HCT116 (cell line): ENCODE measurements at places on chromosomes 2 and 18. TPM values are rescaled to one million over a fixed set of nuclear protein-coding genes. Genes with fewer than 3 reads are reported as not detected.

DNA sequence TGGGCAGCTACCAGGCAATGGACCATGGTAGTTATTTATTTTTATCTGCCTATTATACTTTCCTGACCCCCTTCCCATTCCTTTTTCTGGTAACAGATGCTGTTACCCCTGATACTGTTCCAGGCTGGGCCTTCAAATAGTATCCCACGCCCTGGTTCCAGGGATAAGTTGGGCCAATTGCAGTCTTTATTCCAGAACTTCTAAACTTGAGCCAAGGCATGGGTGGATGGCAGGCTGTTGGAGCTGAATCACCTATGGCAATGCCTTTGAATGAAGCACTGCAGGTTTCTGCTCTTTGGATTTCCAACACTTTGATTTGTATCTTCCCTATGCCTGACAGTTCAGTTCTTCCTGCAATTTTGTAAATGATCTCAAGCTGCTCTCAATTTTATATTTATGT lies 99.2 kb upstream of the LHCGR start:
- no peak for DNase-seq
- no peaks in the 10 kb centered on the region for H3K4me1 ChIP-seq
- no peak overlapping the region for H3K4me3 ChIP-seq
- peaks cover 16% of the 10 kb centered on the region for H3K27me3 ChIP-seq

CD207 gene
- total RNA-seq, result not detected

- no peak for DNase-seq
- peaks cover 21% of the 10 kb centered on the region for H3K4me1 ChIP-seq
- no peaks in the 10 kb centered on the region for H3K27me3 ChIP-seq
- peak overlapping the region; percentile 10 for H3K4me3 ChIP-seq
Measured at GRCh38 chr2:209642146-209642820, 129.3 kb upstream of the UNC80 start.

GRCh38 chr2:62874881-62875383 lies 169.4 kb downstream of the EHBP1 start:
- no peaks in the 10 kb centered on the region for H3K27me3 ChIP-seq
- no peak overlapping the region for H3K4me3 ChIP-seq
- no peak overlapping the region for H3K27ac ChIP-seq
- H3K36me3 ChIP-seq, result peaks cover 70% of the 10 kb centered on the region
- H3K4me1 ChIP-seq, result peaks cover 13% of the 10 kb centered on the region
- no peak for DNase-seq

DNA sequence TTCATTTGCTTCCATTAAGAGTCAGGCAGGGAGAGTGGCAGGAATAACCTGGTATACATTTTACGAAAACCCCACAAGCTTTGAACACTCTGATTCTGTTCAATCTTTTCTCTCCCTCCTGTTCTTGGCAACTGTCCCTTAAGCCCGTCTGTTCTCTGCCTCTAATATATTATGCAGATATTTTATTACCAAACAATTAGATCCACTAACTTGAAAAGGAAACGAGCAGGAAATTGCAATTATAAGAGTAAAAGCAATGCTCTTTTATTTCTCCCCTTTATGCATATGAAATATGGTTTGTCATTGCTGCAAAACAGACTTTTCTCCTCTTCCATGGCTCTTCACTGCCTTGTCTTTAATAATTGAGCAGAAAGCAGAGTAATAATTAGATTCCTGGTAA lies 149.1 kb upstream of the CELF4 start:
- H3K27ac ChIP-seq, result no peak overlapping the region
- no peak for DNase-seq
- H3K27me3 ChIP-seq, result 0 out of 2 replicates have a peak, but pooled peaks cover 3% of the 10 kb centered on the region
- H3K4me3 ChIP-seq, result no peak overlapping the region
- H3K36me3 ChIP-seq, result no peaks in the 10 kb centered on the region
- no peaks in the 10 kb centered on the region for H3K4me1 ChIP-seq

DNA sequence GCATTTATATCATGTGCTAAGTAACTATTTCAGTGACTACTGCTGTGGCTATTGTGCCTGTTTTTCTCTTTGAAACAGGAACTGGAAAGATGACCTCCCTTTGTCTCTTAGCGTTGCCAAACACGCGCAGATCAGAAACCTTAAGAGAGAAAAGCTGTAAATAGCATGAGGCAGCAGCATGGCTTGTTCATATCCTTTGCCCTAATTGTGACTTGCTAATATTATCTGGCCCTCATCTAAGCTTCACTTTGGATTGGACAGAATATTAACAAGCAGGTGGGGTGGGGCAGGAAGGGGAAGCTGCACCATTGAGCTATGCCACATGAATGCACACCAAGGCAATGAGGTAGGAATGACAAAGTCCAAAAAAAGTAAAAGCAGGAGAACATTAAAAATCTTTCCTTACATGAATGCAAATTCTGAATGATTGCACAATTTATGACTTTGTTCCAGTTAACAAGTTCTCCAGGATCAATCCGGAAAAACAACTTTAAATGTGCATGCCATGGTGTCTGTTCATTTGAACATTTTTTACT lies 128.4 kb downstream of the IRS1 start:
- DNase-seq, result no peak
- H3K4me3 ChIP-seq, result no peak overlapping the region
- no peaks in the 10 kb centered on the region for H3K36me3 ChIP-seq
- peak overlapping the region; percentile 98 for H3K27ac ChIP-seq
- H3K27me3 ChIP-seq, result no peaks in the 10 kb centered on the region
- peaks cover 64% of the 10 kb centered on the region for H3K4me1 ChIP-seq

DNA sequence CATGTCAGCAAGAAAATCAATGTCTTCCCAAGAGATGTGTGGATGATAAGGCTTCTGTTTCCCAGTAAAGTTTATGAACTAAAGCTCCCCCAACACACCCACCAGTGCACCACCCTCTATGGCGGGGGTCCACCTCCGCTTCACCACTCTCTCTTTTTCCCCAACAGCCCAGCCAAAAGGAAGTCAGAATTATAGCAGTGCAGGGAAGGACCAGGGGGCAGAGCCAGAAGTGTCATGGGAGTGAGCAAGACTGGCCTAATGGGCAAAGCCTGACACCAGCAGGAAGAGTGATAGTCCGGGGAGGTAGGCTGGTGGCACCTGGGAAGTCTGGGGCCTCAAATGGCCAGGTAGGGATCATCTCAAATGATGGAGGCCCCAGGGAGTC lies 167.7 kb downstream of the ZFP36L2 start:
- no peak overlapping the region for H3K4me3 ChIP-seq
- no peak for DNase-seq
- H3K4me1 ChIP-seq, result no peaks in the 10 kb centered on the region
- no peaks in the 10 kb centered on the region for H3K27me3 ChIP-seq

CHN1 gene
- total RNA-seq, result 3.6 TPM

DNA sequence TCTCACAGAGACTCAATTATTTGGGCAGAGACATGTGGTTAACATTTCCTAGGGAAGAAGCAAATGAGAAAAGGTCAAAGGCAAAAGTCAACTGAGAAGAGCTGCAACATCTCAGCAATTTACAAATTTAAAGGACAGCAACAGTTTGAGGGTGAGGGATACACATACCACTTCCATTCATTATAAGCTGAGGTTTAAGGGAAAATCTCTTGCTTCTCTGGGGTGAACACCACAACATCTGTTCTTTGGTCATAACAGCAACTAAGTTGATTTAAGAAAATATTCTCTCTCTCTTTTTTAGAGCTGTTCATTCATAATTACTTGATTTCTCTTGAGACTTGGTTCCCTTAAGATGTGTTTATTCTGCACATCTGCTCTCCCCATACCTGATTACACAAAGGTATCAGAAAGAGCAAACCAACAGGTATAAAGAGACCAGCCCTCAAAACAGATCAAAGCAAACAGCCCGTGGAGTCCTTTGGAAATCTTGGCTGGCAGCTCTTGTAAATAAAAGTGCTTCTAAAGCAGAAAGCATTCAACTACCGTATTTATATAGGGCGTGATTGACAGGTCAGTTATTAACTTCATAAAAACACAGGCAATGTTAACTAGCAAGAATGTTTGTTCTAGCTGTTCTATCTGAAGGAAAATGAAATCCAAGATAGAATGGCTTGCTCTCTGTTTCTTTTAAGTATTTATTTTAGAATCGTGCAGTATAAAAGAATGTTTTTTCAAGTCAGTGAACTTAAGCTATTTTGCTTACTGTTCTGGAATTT lies 132.8 kb downstream of the THADA start:
- H3K4me3 ChIP-seq, result no peak overlapping the region
- H3K4me1 ChIP-seq, result peaks cover 77% of the 10 kb centered on the region
- H3K27me3 ChIP-seq, result no peaks in the 10 kb centered on the region
- H3K27ac ChIP-seq, result peak overlapping the region; percentile 46
- no peaks in the 10 kb centered on the region for H3K36me3 ChIP-seq

DNA sequence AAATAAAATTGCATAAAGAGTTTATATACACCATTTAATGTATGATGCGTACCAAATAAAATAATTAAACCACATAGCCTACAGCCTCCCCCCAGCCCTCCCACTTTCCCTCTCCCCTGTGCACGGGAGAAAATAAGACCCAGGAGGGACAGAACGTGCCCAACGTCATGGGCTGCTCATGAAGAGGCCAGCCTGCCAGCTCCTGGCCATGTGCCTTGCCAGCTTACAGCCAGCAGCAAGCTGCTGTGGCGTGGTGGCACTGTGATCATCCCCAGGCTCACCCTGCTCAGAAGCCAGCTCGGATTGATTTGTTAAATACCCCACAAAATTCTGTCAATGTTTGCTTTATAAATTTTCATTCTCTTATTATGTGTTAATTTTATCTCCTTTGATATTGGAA lies 7.6 kb downstream of the GPR148 start:
- no peaks in the 10 kb centered on the region for H3K4me1 ChIP-seq
- no peak for DNase-seq
- H3K4me3 ChIP-seq, result no peak overlapping the region
- no peaks in the 10 kb centered on the region for H3K27me3 ChIP-seq
- H3K27ac ChIP-seq, result no peak overlapping the region
- no peaks in the 10 kb centered on the region for H3K36me3 ChIP-seq

DNA sequence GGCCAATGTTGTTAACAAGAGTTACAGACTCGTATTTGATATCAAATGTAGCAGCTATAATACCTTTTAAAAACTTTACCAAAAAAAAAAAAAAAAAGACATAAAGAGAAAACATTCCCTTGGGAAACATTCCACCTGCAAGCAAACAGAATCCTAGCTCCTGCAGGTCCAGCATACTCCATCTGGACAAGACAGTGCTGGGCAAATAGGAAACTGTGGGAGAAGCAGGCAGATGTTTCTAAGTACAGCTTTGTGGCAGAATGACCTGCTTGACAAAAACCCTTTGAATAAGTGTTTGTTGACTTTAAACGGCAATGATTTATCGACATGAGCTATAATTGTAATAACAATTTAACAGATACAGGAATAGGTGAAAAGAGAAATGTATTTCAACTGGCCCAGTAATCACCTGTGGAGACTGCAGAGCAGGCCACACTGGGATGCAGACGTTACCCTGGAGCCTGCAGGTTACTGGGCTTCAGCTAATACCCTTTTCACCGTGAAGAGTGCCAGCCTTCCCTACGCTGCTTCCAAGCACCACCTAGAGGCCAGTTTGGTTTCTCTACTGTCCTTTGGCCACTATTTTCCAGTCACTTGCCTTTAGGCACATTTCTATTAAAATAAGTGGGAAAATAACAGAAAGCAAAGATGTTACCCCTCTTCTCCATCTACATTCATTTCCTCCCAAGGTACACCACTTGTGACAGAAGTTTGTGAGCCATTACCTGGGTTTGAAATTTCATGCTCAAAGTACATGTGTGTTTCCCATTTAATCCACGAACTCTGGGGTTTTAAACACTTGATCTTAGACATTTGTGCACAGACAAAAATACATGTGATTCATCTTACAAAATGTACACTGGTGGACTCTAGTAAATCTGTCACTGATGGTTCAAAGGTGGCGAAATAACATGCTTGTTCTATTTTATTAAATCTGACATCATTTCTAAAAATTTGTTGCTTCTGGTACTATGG lies 96.9 kb upstream of the ZNF397 start:
- no peak overlapping the region for H3K27ac ChIP-seq
- DNase-seq, result peak; percentile 32
- H3K4me3 ChIP-seq, result no peak overlapping the region
- H3K4me1 ChIP-seq, result no peaks in the 10 kb centered on the region

GRCh38 chr18:78636260-78636659 lies 343.4 kb upstream of the SALL3 start:
- no peaks in the 10 kb centered on the region for H3K36me3 ChIP-seq
- H3K4me1 ChIP-seq, result no peaks in the 10 kb centered on the region
- no peak overlapping the region for H3K4me3 ChIP-seq
- no peak overlapping the region for H3K27ac ChIP-seq

- H3K36me3 ChIP-seq, result no peaks in the 10 kb centered on the region
- no peak overlapping the region for H3K4me3 ChIP-seq
- H3K27me3 ChIP-seq, result no peaks in the 10 kb centered on the region
- H3K4me1 ChIP-seq, result no peaks in the 10 kb centered on the region
- DNase-seq, result no peak
Measured at GRCh38 chr2:236045251-236046235, 122.6 kb downstream of the GBX2 start.

DNA sequence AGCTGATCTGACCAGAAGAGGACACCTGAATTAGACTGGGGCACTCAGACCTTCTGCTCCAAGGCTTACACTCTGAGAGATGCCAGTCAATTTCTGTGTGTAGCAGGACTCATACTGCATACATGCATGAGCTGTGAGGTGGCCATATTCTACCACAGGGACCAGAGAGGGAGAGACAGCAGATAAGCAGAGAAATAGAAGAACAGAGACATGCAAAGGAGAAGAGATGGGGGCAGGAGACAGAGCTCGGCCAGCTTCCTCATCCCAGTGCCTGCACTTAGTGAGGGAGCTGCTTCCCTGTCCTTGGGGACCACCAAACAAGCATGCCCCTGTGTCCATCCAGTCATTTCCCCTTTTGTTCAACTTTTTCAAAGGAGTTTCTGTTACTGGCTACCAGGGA lies 73.9 kb upstream of the ALK start:
- peaks cover 59% of the 10 kb centered on the region for H3K27me3 ChIP-seq
- H3K36me3 ChIP-seq, result no peaks in the 10 kb centered on the region
- no peak for DNase-seq

- H3K4me3 ChIP-seq, result no peak overlapping the region
- no peaks in the 10 kb centered on the region for H3K27me3 ChIP-seq
- no peak for DNase-seq
- H3K27ac ChIP-seq, result no peak overlapping the region
- no peaks in the 10 kb centered on the region for H3K36me3 ChIP-seq
- H3K4me1 ChIP-seq, result no peaks in the 10 kb centered on the region
Measured at GRCh38 chr18:36771245-36771644, 57.6 kb downstream of the TPGS2 start.

DNA sequence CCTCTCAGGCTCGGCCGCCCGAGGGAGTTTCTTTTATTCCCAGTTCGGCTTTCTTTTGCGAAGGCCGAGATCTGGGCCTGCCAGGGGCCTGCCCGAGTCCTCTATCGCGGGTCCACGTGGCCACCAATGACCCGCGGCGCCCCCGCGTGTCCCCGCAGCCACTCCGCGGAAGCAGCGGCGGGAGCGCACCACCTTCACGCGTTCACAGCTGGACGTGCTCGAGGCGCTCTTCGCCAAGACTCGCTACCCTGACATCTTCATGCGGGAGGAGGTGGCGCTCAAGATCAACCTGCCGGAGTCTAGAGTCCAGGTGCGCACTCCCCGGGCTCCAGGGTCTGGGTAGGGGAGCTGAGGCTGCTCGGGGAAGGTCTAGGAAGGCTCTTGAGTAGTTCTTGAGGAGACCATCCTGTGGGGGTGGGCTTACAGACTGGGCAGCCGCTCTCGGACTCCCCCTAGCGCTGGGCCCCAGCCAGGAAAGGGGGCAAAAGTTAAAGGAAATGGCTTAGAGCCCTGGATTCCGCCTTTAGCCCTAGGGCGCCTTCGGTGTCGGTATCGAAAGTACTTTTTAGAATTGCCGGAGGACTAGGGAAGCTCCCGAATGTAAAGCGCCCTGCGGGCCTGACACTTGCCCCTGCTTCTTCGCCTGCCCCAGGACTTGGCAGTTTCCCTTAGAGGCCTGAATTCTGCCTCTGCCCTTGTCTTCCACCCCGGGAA lies 3.4 kb downstream of the OTX1 start:
- H3K27me3 ChIP-seq, result no peaks in the 10 kb centered on the region
- H3K36me3 ChIP-seq, result 0 out of 2 replicates have a peak, but pooled peaks cover 4% of the 10 kb centered on the region
- no peak overlapping the region for H3K4me3 ChIP-seq
- no peak for DNase-seq
- peaks cover 4% of the 10 kb centered on the region; the same call in 1 of the 2 replicates for H3K4me1 ChIP-seq
